ENCODE measurements at places on chromosomes 3 and 15. TPM values are rescaled to one million over a fixed set of nuclear protein-coding genes. Genes with fewer than 3 reads are reported as not detected.

The GNAT1 gene
- total RNA-seq = not detected

The KY gene
- under 0.01 TPM for total RNA-seq

The FBXO40 gene
- total RNA-seq = not detected

The GMPS gene
- total RNA-seq = 52.5 TPM

The BCHE gene
- 1.6 TPM for total RNA-seq

The SLC33A1 gene
- total RNA-seq = 34.4 TPM

The PLA2G4F gene
- total RNA-seq = not detected

The ENTPD3 gene
- not detected for total RNA-seq

The UNC13C gene
- total RNA-seq = not detected

The GOLGA6A gene
- total RNA-seq = not detected

The TMC3 gene
- total RNA-seq = not detected

The C3orf33 gene
- total RNA-seq = 1.1 TPM

The PTX3 gene
- total RNA-seq = 96.7 TPM

The TMEM207 gene
- total RNA-seq = not detected

The EFHB gene
- under 0.01 TPM for total RNA-seq

The MANF gene
- 78.9 TPM for total RNA-seq

The CP gene
- 0.28 TPM for total RNA-seq

The KCNMB2 gene
- not detected for total RNA-seq

The CYP8B1 gene
- total RNA-seq = not detected

The TMIE gene
- total RNA-seq = not detected

The PROS1 gene
- 1.6 TPM for total RNA-seq

The LMLN gene
- 3.3 TPM for total RNA-seq

The GOLGA8R gene
- 1.1 TPM for total RNA-seq

The C3orf49 gene
- total RNA-seq = not detected

The GPR62 gene
- total RNA-seq = not detected

The TMEM43 gene
- total RNA-seq = 114 TPM

The CCDC39 gene
- not detected for total RNA-seq

The OXTR gene
- 56.1 TPM for total RNA-seq

The IRAK2 gene
- total RNA-seq = 8.1 TPM

The RBP2 gene
- not detected for total RNA-seq

The LRRIQ4 gene
- total RNA-seq = not detected

The PLD1 gene
- 9.2 TPM for total RNA-seq

The GUCA1C gene
- not detected for total RNA-seq

The GOLGA8G gene
- not detected for total RNA-seq

The TERC gene
- 57.0 TPM for total RNA-seq

The STRC gene
- not detected for total RNA-seq

Data from IMR-90 (cell line).